ENCODE measurements at places on chromosomes 6 and 20.

- DNase-seq, result no peak
Observed at GRCh38 chr6:111086685-111087084, 618 bp upstream of the SLC16A10 start.

DNA sequence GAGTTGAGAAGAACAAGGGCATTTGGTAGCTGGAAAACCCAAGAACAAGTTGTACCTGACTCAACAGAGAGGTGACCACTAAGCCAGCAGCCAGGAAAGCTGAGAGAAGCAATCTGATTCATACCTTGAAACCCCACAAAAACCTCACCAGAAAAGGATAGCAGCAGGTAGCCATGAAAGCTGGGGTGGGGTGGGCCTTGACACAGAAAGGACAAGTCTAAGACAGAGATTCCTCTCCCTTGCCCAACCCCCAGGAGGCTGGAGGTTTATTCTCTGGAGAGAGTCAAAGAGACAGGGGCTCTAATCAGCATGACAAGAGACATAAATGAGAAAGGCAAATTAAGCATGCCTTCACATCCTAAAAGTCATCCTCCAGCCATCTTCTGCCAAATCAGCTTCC, 151.7 kb upstream of the DST start:
- DNase-seq, result no peak

DNA sequence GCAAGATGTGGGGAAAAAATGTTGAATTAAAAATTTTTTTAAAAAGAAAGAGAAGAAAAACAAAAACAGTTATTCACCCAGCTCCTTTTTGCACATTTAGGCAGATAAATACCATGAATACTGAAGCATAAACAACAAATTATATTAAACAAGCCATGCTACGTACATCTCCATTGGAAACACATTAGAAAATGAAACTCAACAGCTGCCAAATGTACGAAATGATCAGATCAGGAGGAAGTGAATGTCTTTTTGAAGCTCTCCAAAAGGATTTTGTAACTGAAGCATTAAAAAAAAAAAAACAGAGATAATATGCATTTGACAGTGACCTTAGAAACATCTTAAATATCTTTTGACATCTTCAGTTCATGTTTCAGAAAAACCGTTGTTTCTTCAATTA, 56.7 kb downstream of the CD83 start:
- no peak for DNase-seq

- DNase-seq, result no peak
Observed at GRCh38 chr6:22026164-22026678, 270.6 kb downstream of the PRL start.

GRCh38 chr6:37820718-37821079, 1.2 kb downstream of the ZFAND3 start:
- DNase-seq, result no peak
